KG1 (cell line): ENCODE measurements at places on chromosomes 6 and 20.

- no peak for DNase-seq
Observed at GRCh38 chr6:91895599-91896285, 1308.9 kb upstream of the MAP3K7 start.

GRCh38 chr6:14771016-14771415 is 474.9 kb upstream of the JARID2 start:
- no peak for DNase-seq

- no peak for DNase-seq
Observed at GRCh38 chr6:18327626-18328025, 59.5 kb upstream of the RNF144B start.

DNA sequence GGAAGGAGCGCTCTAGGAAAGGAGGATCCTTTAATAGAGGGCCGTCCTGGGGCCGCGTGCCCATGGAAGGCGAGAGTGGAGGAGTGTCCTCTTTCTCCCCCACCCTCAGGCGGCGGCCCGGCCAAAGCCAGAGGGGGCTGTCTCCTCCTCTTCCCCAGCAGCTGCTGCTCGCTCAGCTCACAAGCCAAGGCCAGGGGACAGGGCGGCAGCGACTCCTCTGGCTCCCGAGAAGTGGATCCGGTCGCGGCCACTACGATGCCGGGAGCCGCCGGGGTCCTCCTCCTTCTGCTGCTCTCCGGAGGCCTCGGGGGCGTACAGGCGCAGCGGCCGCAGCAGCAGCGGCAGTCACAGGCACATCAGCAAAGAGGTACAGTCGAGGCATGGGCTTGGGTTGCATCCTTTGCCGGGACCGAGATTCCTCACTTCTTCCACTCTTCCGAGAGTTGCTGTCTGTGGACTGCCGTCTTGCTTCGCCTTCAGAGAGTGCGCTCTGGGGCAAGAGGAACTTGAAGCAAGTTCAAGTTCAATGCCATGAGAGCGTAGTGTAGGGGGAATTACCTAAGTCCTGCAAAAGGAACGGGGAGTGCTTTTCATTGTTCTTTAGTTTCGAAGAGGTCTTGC is at the start of gene LAMA2:
Gene LAMA2 (plus strand): TSS at position 148 of the 621 bp plus-strand sequence. CDS start 108 bp downstream, at position 256.
- DNase-seq: no peak

- no peak for DNase-seq
Observed at GRCh38 chr20:49563015-49563980, 4.6 kb downstream of the PTGIS start.

- no peak for DNase-seq
Observed at GRCh38 chr20:43022081-43022480, 167.6 kb downstream of the PTPRT start.

GRCh38 chr6:34919651-34920050 is 30.6 kb downstream of the ANKS1A start:
- DNase-seq: no peak

- DNase-seq: no peak
Observed at GRCh38 chr6:146269482-146269881, 240.6 kb downstream of the GRM1 start.

DNA sequence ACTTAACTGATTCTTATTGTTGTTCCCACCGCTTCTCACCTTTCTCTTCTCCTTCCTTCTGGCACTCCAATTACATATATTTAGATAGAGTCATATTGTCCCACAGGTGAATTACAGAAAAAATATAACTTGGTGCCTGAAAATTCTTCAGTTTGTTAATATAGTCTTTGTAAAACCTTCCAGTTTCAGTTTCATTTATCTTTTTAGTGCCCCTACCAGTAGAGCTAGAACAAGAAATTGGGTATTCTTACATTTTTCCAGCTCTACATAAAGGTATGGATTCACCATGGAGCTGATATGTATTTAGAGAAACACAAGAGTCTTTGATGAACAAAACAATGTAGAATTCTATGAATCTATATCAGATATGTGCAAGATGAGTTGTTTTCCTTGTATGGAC is 10.7 kb downstream of the MANEA start:
- DNase-seq: no peak

DNA sequence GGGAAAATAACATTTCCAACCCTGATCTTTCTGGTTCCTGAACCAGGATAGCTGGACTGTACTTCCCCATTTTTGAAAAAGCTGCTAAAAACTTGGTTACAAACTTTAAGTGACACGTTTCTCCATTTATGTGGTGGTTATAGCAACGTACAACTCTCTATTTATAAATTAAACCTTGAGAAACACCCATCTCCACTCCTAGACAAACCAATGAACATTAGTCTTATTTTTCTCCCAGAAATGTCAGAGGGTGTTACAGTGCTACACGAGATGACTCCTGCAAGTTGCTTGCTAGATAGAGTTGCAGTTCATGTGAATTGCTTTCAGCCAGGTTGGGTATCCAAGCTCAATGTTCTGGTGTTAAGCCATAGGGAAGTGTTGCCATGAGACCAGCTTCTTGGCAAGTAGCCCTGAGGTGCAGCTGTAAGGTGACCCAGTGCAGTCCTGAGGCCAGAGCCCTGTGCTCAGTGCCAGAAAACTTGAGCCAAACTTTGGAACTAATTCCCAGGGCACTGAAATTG is 51.3 kb upstream of the REV3L start:
- no peak for DNase-seq

DNA sequence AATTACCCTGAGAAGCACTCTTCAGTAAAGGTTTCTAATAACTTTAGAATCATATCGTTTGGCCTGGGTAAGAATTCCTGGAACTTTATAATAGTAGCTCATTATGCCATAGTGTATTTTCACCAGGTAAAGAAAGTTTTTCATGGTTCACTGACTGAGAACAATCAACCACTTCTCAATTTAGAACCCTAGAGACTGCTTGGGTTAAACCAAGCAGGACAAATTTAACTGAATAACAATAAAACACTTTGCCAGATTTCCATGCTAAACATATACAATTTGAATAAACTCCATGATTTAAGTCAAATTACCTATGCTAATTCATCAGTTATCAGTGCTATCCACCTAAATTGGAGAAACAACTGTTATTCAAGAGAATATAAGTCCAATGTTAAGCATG is 99.4 kb downstream of the PLG start:
- DNase-seq: no peak

- no peak for DNase-seq
Observed at GRCh38 chr20:34562641-34563040, 4.1 kb downstream of the MAP1LC3A start.

GRCh38 chr6:41546866-41547798 is 951 bp downstream of the FOXP4 start:
- DNase-seq: no peak

DNA sequence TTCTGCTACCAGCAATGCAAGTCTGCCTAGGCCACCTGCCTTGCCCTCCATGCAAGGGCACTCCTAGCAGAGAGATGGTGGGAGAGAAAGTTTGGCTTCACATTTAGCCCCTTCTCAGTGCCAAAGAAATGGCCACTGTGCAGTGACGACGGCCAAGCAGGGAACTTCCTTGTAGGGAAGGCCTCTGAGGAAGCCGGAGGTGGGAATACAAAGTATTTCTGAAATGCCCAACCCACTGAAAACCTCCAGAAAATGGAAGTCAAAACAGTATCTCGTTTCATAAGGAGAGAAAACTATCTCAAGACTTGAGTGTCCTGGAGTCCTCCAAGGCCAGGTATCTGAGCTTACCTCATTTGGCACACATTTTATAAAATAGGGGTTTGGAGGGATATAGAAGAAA is 42.7 kb downstream of the JAG1 start:
- DNase-seq: no peak

DNA sequence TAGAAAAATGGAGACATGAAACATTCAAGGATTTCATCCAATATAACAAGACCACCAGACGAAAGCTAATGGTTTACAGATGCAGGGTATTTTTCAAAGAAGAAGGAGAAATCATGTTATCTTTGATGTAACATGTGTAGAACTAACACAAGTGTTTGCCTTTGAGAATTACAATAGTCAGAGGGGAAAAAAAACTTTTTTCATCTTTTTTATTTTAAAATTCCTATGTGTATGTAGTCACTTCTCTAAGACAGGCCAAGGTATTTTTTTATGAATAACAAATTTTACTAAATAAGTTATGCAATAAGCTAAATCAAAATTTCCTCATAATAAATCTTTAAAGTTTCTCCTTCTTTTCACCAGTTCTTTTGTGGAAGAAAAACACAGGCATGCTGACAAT is 161.4 kb downstream of the PDE7B start:
- DNase-seq: no peak

DNA sequence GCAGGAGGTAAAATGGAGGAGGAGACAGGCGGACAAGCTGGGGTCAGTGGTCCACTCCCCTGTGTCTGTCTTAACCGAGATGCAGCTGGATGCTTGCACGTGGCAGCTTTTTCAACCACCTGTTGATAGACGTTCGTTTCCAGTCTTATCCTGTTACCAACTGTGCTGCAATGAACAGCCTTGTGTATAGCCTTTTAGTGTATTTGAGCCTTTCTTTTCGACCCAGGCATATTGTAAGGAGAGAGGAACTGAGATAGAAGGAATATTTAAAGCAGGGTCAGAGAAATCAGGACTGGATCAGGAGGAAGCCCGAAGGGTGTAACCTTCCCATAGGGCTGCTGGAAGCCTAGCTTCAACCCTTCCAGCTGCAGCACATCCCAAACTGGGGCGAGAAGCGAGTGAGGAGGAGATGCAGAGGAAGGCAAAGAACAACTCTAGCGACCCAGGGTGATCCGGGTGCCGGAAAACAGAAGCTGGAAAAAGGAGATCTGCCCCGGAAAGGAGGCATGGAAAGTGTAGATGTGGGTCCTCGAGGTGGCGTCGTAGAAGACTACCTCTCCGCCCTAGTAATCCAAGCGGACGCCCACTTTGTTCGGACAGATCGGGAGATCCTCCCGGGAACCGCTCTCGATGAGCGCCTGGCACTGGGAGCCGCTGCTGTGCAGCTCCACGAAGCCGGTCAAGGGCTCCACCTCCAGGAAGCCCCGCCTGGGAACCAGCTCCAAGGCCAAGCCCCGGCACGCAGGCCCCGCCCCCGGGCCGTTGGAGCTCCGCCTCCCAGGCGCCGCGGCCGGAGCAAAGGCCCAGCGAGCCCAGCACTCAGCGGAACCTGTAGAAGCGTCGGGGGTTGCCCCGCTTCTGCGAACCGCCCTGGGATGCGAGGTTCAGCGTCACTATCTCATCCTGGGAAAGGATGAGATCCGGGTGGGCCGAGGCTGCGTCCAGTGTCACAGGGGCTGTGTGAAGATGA is 11.2 kb downstream of the TRIM31 start:
- no peak for DNase-seq

GRCh38 chr6:106747139-106747538 is 117.8 kb downstream of the QRSL1 start:
- no peak for DNase-seq
